Cardiac septum (tissue), 1 donor: ENCODE measurements at places on chromosomes 2 and 18. TPM values are rescaled to one million over a fixed set of nuclear protein-coding genes. Genes with fewer than 3 reads are reported as not detected.

The PROM2 gene
- total RNA-seq: 0.83 TPM

The KLHL14 gene
- 0.11 TPM for total RNA-seq

The TMEM198 gene
- 1.8 TPM for total RNA-seq

The FRZB gene
- 4.3 TPM for total RNA-seq

The KLHL30 gene
- total RNA-seq: 14.3 TPM

The IHH gene
- total RNA-seq: not detected
